ENCODE measurements at places on chromosomes 3 and 15.

GRCh38 chr3:61940236-61940635 is 378.9 kb downstream of the PTPRG start:
- no peak for ATAC-seq

DNA sequence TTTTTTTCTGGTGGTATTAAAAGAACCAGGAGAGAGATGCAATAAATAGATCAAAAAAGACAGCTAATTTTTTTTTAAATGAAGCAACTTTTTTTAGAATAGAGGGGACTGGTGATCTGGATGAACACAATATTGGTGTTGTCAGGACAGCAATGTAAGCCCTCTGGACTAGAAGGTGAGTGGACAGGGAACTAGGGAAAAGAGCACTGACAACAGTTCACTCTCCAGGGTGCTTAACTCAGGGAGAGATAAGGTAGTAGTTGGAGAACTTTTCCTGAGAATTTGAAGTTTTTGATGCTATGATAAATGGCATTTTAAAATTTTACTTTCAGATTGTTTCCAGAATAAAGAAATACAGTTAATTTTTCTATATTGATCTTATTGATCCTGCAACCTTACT is 158.3 kb upstream of the STAC start:
- ATAC-seq, result no peak

- ATAC-seq, result peak; percentile 96
Observed at GRCh38 chr15:73305331-73306211, 63.2 kb downstream of the HCN4 start.

DNA sequence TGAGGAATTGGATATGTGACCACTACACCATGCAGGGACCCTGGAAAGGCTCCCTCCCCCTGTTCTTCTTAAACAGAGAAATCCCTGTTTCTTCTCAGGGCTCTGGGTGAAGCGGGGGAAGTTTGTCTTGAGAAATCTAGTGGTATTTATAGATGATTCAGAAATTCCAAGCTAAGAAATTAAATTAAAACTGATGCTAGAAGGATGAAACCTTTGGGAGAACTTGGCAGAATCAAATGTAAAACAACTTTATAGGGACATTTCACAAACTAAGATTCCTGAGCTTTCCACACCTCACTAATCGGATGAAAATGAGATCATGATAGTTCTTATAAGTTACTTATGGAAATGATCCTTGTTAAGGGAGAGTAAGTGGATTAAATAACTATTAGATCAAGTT is 54.2 kb downstream of the FBXL2 start:
- ATAC-seq, result no peak

DNA sequence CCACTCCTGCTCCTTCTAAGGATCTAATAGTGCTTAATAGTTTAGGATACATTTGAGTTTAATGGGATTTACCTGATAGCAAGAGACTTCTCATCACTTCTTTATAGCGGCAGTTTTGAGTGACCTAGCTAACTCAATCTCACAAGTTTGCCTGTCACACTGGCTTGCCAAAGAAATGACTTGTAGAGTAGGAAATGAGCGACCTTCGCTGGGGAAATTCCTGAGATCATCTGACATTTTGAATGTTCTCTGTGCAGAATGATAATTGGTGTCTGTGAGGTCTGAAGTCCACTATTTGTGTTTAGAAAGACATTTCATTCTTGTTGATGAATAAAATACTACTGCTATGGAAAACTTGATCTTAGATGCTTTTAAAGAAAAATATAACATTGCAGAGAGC is 30.3 kb downstream of the SUCLG2 start:
- no peak for ATAC-seq

- ATAC-seq, result no peak
Observed at GRCh38 chr3:40718681-40719080, 193.9 kb downstream of the ZNF621 start.

GRCh38 chr15:40420071-40420713 is 14.6 kb downstream of the IVD start:
- no peak for ATAC-seq

GRCh38 chr3:133393691-133394474 is 6.0 kb upstream of the BFSP2 start:
- no peak for ATAC-seq
